Cerebellar cortex (tissue), 1 donor: ENCODE measurements at places on chromosomes 4 and X.

- no peak for DNase-seq
These were observed 73.0 kb upstream of the KLHL13 start for GRCh38 chrX:118189628-118190027.

DNA sequence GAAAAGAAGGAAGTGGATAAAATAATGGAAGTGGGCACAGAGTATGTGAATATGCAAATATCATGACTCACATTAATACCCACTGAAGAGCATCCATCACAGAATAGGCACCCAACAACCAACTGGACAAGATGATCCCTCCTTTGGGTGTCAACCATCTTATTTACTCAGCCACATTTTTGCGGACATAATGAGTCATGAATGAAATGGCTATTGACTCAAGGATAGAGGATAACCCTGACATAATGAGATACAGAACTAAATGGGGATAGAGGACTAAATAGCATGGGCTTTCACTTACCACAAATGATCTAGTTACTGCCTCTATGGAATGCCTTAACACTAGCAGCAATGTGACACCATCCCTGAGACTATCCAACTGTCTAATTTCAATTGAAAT, 224.7 kb downstream of the ANTXR2 start:
- no peak for DNase-seq

GRCh38 chr4:137070614-137071013, 461.7 kb downstream of the PCDH18 start:
- DNase-seq = no peak

DNA sequence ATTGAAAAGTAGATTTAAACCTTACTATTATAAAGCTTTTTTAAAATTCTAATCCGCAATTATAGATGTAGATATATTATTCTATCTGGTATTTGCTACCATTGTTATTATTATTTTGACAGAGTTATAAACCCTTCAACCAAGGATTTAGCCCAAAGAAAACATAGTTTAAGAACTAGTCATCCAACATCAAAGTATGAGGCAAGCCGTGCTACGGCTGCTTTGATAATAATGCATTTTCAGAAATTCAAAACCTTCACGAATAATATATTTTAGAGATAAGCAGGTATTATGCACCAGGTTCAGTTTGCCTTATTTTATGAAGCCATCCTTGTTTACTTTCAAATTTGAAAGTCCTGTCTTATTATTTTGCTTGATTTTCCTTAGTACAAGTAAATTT, 1501.7 kb downstream of the RAPGEF2 start:
- DNase-seq = no peak

DNA sequence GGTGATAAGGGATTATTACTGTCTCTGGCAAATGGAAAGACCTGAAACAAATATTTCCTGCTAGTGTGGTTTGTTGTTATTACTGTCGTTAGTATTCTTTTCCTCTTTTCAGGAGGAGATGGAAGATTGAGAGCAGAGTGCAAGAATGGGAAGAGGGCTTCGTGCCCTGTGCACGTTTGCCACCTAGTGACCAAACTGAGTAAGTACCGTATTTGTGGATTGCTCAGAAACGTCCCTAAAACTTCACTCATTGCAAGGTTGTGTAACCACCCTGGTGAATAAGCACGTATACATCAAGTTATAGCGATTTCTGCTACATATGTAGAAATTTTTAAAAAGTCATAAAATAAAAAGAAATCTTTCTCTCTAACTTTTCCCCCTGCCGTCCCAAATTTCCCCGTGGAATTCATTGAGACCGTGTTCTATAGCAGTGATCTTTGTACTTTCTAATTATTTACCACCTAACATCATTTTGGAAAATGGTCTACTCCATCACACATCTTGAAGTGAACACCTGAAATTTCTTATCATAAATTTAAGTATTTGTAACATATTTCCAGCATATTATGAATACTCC, 24.3 kb downstream of the LINC00632 start:
- peak; percentile 63 for DNase-seq

DNA sequence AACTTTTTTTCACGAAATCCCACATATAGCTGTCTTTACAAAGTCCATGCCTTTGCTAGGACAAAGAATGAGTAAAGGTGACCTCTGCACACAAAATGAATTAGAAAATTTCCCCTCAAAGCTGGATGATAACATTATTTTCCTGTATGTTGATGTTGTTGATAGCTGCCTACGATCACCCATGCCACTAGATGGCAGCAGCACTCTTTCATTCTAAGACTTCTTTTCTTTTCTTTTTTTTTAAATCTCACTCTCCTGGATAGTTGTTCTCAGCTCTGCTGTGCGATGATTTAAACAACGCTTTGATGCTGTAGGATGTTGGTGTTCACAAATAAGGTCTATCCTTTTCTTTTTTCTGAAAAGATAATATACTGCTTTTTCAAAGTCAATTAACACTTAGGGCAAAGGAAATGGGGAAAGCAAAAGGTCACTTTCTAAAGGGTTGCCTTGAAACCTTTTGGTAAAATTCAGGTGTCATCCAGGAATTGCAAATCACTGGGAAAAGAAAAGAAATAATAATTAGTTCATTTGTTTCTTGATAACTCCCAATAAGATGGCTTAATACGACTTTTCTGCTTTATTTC, 266.8 kb downstream of the C4orf33 start:
- DNase-seq = peak; percentile 72
